ENCODE measurements at places on chromosomes 12 and 14.

DNA sequence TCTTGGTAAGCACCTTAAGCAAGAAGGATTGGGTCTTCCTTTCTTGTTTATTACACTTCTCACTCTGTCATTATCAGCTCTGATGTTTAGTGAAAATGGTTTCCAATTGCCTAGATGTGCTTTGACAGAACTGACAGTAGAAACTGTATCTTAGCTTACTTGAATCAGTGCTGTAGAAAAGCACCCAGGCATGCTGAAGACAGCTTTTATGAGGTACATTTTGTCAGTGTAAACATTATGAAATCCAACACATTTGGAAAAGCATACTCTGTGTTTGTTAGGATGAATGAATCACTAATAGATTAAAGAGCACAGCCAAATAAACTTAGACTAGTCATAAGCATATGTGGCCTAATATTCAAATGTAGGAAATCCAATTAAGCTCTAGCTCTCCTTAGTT is 290.2 kb upstream of the NPAS3 start:
- DNase-seq, result no peak

- DNase-seq, result no peak
These were observed 55.4 kb downstream of the FBXO33 start for GRCh38 chr14:39376667-39377403.

DNA sequence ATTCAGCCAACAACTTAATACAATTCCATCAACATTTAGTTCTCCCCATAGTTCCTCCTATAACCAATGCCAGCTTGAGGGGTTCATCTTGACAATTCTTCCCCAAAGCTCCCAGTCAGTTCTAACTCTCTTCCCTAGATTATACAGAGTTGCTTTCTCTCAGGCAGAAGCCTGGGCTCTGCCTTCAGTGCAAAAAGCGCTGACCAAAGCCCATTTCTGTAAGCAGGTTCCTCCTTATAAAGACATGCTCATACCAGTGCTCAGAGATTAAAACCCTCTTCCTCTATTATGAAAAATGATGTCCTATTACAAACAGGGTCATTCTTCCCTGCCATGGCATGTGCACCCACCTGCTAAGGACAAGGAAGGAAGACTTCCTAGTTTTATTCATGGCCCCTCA is 16.2 kb downstream of the SPIC start:
- no peak for DNase-seq

GRCh38 chr14:101927859-101928258 is 36.5 kb upstream of the DYNC1H1 start:
- no peak for DNase-seq

DNA sequence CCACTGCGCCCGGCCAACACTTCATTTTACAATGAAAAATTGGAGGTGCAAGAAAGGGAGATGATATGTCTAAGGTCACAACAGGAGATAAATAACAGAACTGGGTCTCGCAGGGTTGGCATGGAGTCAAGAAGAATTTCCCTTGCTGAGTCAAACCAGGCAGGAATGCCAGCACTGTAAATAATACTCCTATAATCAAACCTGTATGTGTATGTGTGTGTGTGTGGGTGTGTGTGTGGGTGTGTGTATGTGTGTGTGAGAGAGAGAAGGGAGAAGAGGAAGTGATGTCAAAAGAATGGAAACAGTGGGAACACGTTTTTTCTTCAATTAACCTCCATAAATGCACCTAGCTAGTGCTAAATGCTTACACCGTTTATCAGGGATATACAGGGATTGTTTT is 70.4 kb downstream of the TMEM116 start:
- DNase-seq, result no peak

DNA sequence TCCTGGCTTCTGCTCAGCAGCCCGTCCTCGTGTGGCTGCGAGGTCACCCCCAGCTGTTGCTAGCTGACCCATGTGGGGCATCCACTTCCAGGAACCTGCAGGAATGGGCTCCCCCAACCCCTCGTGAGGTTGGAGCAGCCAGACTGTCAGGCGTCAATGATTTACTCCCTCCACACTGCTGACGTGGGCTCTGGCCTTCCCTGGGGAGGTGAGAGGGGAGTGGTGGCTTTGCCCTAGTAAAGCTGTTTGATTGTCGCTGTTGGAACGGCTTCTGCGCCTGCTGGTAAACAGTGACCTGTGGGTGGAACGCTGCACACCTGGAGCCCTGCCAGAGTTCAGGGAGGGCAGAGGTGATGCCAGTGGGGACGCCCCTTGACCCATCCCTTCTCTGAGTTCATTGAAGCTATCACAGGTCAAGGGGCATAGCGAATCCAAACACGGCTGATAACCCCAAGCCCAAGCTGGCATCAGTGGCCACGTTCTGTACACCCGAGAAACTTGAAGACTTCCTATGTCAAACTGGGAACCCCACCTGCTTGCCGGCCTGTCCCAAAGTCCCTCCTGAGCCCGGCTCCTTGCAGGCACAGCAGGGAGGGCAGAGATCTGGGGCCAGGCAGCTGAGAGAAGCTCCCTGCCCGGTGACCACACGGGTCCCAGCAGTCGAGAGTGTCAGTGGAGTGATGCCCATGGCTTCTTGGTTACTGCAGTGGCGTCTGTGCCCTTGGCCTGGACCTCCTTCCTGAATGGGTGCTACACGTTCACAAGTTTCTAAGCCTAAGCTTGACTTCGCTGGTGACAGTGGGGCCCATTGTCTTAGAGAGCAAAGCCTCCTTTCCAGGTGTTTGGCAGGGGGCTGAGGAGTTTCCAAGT is 2.7 kb downstream of the ASPG start:
- no peak for DNase-seq

DNA sequence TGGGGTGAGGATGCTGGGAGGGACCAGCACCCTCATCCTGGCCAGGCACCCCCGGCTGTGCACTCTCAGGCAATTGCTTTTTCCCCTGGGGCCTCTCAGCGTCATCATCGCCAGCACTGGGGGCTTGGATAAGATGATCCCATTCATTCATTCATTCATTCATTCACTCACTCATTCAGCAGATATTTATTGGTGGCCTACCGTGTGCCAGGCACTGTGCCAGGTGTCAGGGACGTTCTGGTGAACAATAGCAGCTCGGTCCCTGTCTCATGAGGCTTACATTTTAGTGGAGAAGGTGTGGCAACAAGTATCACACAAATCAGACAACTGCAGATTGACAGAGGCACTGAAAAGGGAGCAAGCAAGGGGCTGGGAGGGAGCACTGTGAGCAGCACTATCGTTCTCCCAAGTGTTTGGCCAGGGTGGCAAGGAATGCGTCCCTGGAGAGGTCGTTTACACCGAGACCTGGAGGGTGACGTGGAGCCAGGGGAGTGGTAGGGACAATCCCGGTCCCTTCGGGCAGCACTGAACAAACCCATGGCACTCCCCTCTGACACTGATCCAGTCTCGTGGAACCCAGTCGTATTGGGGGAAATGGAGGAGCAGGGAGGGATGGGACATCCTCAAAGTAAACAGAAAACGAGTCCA is 124.1 kb downstream of the PAPOLA start:
- no peak for DNase-seq

DNA sequence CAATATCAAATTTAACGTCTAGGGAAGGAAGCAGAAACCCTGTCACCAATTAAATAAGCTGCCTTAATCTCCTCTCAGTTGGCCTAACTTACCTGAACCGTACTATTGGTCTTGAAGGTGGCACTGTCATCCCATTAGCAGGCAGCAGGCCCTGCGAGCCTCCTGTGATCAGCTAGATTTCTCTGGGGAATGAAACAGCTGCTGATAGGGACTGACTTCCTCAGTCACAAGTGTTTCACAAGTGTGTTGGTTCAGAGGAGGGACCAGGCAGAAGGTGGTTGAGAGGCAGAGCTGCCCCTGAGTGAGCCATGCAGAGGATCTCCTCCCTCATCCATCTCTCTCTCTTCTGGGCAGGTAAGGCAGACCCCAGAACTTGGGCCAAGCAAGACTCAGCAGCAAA is 166.8 kb downstream of the DAD1 start:
- no peak for DNase-seq

- no peak for DNase-seq
These were observed 2.9 kb upstream of the RAB35 start for GRCh38 chr12:120119271-120119973.

GRCh38 chr14:75184492-75184891 is 8.1 kb upstream of the TMED10 start:
- peak; percentile 38 for DNase-seq

DNA sequence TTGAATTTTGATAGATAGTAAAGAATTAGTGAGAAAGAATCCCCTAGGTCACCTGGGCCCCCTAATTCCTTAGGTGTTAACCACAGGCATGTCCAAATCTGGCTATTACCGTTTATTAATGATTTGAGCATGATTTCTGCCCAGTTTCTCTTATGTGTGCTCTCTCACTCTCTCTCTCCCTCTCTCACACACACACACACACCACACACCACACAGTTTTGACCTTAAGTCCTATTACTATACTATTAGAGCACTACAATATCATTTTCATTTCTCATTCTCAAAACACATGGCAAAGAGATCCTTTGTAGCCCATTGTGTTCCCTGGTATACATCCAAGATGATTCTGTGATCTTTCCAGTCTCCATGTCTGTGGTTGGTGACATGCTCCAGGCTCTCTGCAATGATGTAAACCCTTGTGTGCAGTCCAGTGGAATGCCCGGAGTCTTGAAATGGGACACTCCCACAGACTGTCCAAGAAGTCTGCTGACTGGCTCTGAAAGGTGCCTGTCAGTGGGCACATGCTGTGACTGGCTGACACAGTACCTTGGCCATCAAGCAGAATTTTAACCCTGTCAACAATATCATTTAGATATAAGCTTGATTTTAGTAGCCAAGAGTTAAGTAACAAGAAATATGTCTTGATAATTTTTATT is 96.2 kb downstream of the FIGNL2 start:
- DNase-seq, result no peak

GRCh38 chr12:32993404-32993803 is 96.8 kb upstream of the PKP2 start:
- no peak for DNase-seq

GRCh38 chr12:31967539-31967938 is 8.3 kb downstream of the RESF1 start:
- DNase-seq, result no peak

DNA sequence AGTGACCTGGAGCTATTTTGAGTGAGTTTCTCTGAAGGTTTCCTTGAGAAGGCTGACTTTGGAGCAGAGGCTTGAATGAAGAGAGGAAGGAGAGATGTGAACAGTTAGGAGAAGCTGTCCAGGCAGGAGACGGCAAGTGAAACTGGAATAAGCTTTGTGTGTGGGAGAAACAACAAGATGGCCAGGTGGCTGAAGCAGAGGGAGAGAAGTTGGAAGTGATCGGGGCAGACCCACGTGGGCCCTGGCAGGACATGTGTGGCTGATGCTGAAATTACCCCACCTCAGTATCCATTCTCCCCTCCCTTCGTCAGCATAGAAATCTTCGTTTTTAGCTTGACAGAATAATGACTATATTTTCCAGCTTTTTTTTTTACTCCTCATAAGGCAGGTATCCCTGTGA is 809.2 kb upstream of the TMEM132C start:
- DNase-seq, result no peak

DNA sequence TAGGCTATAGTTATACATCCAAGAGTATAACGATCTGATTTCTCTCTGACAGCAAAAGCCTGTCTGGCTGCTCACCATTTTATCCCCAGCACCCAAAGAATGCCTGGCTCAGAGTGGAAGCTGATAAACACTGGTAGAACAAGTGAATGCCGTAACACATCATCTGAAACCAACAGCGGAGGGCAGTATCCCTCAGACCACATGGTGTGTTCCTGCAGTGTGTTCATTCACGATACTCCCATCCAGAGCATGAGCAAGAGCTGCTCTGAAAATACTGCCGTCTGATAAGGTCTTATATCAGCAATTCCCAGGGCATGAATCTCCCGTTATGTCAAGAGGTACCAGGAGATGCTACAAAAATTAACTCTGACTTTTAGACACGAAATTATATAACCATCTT is 95.9 kb downstream of the TTC7B start:
- DNase-seq, result no peak

- DNase-seq, result no peak
These were observed 319 bp downstream of the GALNT6 start for GRCh38 chr12:51390891-51391282.

GRCh38 chr12:32252199-32253073 is 145.8 kb downstream of the BICD1 start:
- DNase-seq, result peak; percentile 32

GRCh38 chr14:50212726-50213125 is 18.7 kb downstream of the SOS2 start:
- DNase-seq, result no peak

GRCh38 chr12:17060260-17060659 is 454.3 kb upstream of the LMO3 start:
- no peak for DNase-seq

GRCh38 chr12:25811656-25812126 is 146.8 kb upstream of the RASSF8 start:
- DNase-seq, result peak; percentile 35

GRCh38 chr14:36339816-36340215 is 19.4 kb upstream of the MBIP start:
- no peak for DNase-seq
